CD4-positive, alpha-beta T cell treated with Interleukin-2 at 100 ng/mL for 4 hours (primary cell): ENCODE measurements at places on chromosomes 6 and 20.

- no peak for DNase-seq
Observed at GRCh38 chr6:156060013-156060412, 604.4 kb upstream of the NOX3 start.

- no peak for DNase-seq
Observed at GRCh38 chr20:61686051-61686936, 379.4 kb downstream of the TAF4 start.

DNA sequence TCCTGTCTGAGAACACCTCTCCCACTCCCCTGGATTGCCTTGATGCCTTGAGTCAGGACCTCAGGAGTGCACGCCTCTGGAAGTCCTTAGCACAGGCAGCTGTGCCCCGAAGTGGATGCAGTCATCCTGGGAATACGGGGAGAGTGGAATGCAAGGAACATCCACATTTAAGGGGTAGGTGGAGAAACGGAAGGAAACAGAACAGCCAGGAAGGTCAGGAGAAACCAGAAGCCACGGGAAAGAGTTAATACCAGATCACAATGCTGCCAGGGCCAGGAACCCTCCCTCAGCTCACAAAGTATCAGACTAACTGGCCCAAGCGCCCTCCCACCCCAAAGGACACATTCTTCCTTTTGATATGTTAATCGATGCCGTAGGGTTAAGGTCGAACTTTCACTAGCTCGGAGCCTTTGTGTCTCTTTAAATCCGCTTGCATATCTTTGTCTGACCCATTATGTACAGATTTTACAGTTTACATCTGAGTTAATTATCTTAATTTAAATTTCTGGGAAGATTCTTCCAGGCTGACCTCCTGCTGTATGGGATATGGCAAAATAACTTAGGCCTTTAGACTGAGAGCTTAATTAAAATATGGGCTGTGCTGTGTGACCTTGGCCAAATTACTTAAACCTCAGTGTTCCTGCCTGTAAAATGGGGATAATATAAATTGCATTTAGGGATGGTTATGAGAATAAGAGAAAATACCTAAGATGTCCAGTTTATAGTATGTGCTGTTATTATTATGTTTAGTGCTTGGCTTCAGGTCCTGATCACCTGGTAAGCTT is 24.0 kb upstream of the CCND3 start:
- DNase-seq, result no peak

DNA sequence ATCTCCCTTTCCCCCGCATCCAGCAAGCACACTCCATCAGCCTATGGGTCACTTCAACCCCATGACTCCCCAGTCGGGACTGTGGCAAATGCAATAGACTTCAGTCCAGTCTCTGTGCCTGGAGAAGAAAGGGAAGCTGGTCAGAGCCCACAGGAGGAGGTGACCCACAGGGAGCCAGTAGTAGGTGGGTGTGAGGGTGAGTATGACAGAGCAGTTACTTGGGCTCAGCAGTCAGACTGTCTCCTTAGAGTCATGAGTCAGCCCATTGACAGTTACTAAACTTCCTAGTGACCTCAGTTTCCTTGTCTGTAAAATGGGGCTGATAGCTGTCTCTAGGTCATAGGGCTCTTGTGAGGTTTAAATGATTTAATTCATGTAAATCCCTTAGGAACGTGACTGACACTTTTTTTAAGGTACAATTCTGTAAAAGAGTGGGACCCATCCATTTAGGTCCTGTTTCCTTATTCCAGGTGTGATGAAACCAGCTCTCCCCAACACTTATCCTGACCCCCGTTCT is 33.9 kb upstream of the HLA-C start:
- no peak for DNase-seq

DNA sequence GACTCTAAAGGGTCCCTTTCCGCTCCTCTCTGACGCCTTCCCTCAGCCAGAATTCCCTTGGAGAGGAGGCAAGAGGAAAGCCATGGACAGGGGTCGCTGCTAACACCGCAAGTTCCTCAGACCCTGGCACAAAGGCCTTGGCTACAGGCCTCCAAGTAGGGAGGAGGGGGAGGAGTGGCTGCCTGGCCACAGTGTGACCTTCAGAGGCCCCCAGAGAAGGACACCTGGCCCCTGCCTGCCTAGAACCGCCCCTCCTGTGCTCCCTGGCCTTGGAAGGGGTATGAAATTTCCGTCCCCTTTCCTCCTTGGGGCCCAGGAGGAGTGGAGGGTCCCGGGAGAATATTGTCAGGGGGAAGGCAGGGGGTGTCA is 2.7 kb downstream of the VEGFA start:
- no peak for DNase-seq

- no peak for DNase-seq
Observed at GRCh38 chr6:168525926-168526630, 85.1 kb downstream of the SMOC2 start.

DNA sequence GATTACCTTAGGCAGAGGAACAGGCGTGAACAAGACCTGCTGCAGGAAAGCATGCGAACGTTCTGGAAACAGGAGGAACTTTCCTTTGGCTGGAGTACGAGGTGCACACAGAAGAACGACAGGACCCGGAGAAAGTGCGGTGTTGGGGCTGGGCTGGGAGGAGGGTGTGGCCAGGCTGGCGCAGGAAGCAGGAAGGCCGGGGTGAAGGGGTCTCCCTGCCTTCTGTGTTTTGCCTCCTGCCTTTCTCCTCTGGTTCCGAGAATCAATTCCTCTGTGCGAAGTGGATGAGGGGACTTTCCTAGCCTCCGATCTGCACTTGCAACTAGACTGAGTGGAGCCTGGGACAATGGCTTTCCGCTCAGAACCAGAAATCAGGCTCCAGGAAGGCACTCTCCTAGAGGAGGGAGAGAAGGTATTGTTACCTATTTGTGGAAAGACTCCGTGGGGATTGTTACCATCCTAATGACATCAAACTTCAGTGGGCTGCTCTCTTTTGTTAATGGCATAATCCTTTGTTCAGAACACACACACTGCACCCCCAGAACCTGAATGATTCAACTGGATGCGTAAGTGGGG is 22.9 kb upstream of the PLEKHG1 start:
- DNase-seq, result no peak

DNA sequence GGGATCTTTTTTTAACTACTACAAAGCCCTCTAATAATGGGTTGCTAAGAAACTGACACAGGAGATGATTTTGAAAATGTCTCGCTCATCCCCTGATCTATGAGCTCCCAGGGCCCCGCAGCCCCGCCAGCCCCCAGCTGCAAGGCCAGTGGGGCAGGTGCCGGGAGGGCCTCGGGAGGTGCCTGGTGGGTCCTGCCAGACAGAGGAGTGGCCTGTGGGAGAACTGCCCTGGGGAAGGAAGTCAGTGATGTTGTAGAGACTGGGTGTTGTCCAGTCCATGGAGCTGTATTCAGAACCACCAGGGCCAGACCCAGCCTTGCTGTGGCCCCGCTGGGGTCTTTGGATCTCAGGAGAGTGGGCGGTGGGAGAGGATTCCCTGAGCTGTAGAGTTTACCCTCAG is 258.7 kb downstream of the TAF4 start:
- no peak for DNase-seq

GRCh38 chr6:45256697-45257695 is 71.1 kb upstream of the RUNX2 start:
- no peak for DNase-seq

GRCh38 chr6:10384610-10385523 is 30.0 kb downstream of the TFAP2A start:
- no peak for DNase-seq

DNA sequence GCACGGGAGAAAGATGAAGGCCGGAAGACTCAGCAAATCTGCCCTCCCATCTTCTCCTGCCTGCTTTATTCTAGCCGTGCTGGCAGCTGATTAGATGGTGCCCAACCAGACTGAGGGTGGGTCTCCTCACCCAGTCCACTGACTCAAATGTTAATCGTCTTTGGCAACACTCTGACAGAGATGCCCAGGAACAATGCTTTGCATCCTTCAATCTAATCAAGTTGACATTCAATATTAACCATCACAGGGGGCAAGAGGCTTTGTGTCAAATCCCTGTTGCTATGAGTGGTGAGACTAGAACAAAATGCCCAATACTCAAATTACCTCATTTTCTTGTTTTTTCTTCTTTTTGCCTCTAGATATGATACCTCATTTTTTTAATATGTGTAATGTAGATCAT is 27.4 kb upstream of the PLAGL1 start:
- no peak for DNase-seq

GRCh38 chr20:8209061-8209460 is 77.0 kb downstream of the PLCB1 start:
- DNase-seq, result no peak

DNA sequence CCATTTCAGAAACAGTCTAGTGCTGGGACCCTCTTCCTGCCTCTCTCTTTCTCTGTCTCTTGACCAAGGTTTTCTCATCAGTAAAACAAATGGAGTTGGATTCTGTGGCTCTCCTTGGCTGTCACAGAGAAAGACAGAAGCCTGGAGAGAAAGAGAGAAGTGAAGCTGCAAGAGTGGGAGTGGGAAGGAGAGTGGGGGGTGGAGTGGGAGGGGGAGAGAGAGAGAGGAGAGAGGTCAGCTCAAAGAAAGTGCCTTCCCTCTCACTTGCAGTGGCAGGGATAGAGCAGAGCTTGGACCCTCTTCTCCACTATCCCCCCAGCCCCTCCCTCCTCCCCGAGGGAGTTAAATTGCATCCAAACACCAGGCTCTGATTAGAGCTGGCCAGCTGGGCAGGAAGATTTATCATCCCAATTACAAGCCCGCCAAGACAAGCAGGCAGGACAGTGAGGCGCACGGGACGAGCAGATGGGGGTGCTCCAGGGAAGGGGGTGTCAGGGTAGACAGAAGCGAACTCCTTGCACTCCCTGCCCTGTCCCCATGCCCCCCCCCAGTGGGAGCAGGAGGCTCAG is 74.3 kb downstream of the CD40 start:
- DNase-seq, result no peak

GRCh38 chr6:74128536-74128935 is 432.5 kb downstream of the CD109 start:
- no peak for DNase-seq

DNA sequence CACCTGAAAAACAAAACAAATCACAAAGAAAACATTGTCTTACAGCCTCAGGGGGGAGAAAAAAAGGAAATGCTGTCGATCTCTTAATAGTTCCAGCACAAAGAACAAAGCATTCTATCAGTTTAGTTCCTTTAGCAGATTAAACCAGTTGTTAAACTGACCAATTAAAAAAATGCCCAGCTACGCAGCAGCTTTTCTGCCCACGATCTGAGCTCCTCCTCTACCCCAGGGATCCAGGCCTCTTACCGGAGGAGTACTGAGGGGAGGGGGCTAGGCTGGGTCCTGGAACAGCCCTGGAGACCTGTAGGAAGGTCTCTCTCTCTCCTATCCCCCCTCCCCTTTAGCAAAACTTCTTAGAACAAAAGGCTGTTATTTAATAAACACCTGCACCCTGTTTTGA is 13.4 kb downstream of the PTK7 start:
- no peak for DNase-seq

- no peak for DNase-seq
Observed at GRCh38 chr6:47094241-47094925, 52.3 kb upstream of the ADGRF1 start.
